Cerebellar nuclear complex (tissue), 1 donor: ENCODE measurements at places on chromosomes 1 and 21.

GRCh38 chr1:43602990-43603389 lies 47.0 kb upstream of the KDM4A start:
- no peak for DNase-seq

DNA sequence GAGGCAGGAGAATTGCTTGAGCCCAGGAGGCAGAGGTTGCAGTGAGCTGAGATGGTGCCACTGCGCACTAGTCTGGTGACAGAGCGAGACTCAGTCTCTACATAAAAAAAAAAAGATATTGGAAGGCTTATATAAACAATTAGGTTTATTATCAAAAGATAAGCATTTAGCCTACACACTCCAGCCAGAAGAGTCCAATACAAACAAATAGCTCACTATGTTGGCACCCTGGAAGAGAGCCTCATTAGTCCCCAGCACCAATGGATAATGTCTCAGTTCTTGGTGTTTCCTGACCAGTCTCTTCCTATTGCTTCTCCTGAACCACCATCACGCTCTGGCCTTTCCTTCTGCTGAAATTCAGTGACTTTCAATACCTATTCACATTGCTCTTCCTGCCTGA lies 48.6 kb upstream of the ATP1A1 start:
- no peak for DNase-seq

DNA sequence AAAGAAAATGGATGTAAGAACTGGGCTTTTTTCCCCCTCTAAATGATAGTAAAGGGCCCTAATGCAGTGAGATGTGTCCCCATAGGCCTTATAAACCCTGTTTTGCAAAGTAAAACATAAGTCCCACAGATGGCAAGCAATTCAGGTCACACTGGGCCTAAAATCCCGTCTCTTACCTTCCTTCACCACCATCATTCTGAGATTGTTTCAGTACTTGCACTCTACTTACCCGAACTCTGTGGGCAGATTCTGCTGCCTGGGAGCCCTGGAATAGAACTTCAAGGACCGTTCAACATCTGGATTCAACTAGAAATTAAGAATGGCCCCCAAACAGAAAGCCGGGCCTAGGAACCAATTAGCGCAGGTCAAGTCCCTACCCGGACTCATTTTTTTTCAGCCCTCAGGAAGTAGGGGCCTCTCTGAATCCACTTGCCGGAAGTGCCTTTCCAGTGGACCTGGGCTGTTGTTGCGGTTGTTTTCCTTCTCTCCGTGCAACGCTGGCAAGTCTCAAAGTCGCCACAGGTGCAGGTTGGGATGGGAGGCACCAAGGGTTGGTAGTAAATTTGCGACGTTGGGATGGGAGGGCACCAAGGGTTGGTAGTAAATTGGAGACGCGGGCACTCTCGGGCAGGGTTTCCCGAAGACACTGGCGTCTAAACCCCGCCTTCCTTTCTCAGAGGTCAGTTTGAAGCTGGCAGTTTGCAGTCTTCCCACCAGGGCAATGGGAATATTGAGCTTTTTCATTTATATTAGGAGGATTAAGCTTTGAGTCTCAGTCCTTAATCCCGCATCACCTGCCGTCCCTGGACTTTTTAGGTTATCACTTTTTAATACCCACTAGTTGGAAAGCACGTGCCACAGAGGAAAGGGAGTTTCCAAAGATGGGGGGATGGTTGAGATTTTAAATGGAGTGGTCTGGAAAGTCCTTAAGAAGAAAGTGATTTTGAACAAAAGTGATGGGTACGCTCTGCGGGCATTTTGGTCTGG lies at the start of gene TMEM69:
TSS of gene TMEM69 (plus strand) at position 428 of the 987 bp plus-strand sequence. CDS start 2,888 bp downstream, outside the sequence.
- no peak for DNase-seq

DNA sequence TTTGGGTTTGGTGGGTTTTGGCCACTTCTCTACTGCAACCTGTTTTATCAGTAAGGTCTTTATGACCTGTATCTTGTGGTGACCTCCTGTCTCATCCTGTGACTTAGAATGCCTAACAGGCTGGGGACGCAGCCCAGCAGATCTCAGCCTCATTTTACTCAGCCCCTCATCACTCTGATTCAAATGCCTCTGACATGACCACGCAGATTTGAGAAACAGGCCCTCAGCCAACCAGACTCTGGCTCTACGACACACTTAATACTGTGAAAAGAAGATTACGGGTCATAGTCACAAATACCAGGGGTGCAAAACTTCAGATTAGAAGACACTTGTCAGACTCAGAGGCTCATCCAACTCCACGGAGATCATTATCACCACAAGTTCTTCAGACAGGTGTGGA lies 28.3 kb upstream of the KIF26B start:
- DNase-seq = no peak

DNA sequence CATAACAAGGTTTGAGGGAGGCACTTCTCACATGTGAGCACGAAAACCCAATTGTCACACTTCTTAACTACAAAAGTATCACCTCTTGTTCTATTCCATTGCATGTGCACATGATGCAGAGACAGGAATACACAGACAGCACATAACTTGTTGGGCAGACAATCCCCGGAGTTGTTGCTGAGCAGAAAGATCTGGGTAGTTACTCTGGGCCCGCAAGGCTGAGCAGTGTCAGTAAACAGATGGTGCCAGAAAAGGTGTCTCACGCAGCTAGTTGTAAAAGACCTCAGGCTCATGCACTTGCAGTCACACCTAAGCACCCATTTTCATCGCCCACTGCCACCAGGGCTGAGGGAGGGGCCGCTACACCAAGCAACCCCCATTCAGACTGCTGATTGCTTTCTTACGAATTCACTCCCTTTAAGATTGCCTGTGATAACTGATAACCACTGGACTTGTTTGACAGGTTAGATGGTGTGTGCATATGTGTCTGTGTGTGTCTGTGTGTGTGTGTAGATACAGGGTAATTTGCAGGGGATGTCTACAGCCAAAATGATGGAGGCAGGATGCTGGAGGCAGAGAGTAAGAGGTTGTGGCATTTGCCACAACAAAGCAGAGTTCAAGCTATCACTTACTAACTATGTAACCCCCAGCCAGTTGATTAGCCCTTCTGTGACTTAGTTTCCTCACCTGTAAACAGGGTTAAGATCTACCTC lies 4.2 kb downstream of the LGR6 start:
- DNase-seq = no peak

GRCh38 chr1:234845097-234845660 lies 235.2 kb upstream of the IRF2BP2 start:
- no peak for DNase-seq

DNA sequence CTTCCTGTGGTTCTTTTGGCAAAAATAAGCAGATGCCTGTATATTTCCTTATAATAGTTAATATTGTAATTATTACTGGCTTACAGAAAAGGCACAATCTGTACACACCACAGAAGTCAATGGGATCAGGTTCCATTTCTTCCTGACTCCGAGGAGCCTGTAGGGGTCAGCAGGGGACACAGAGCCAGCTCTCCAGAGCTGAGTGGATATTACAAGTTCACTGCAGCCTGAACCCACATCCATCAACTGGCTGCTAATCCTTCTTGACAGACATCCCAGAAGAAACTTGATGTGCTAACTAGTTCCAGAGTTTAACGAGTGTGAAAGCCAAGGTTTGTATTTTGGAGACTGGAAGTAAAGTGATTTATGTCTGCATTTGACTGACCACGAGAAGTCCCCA lies 203.8 kb downstream of the LMX1A start:
- no peak for DNase-seq
